DMS53 (cell line): ENCODE measurements at places on chromosomes 12 and 14.

DNA sequence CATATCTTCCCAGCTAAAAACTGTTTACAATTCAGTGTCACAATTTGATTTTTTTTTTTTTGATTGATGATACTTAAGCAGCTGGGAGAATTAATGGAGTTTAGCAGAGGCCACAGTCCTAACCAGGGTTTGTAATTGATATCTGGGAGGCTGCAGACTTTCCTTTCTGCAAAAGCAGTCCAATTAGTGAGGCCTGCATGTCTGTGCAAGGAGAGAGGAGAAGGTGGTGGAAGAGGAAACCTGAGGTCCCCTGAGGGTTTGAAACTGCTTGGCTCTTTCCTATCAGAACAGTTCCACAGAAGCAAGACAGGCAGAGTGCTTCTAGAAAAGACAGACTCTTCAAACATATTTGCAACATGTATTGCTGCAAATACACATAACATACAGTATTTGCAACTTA, 160.8 kb upstream of the KRR1 start:
- DNase-seq, result no peak

DNA sequence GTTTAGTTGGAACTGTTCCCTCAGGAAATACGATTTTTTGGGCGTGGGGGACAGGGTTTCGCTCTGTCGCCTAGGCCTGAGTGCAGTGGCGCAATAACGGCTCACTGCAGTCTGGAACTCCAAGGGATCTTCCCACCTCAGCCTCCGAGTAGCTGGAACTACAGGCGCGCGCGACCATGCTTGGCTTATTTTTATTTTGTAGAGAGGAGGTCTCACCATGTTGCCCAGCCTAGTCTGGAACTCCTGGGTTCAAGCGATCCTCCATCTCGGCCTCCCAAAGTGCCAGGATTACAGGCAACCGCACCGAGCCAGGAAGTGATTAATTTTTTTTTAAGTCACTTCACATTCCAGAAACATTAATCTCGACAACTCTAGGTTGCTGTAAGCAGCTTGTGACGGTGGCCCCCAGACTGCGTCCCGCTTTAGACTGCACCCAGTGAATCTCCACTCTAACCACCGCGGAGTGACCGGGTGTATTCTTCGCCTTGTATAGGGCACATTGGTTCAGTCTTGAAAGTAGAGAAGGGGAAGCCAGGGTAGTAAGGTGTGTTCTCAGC, 830 bp upstream of the MIS18BP1 start:
- peak; percentile 64 for DNase-seq

GRCh38 chr12:93785249-93786010, 108.3 kb downstream of the CRADD start:
- peak; percentile 49 for DNase-seq

GRCh38 chr12:109951751-109952150, 44.4 kb downstream of the GIT2 start:
- DNase-seq, result peak; percentile 73
